ENCODE measurements at places on chromosomes 2 and 18. TPM values are rescaled to one million over a fixed set of nuclear protein-coding genes. Genes with fewer than 3 reads are reported as not detected.

The SP9 gene
- total RNA-seq = 9.8 TPM

The SLC14A1 gene
- total RNA-seq = 1.7 TPM

The UCN gene
- total RNA-seq = 1.2 TPM

The IL36RN gene
- not detected for total RNA-seq

The EML4 gene
- 28.0 TPM for total RNA-seq

Measured in temporal lobe (tissue), 4 donors.